Cerebellar nuclear complex (tissue), 1 donor: ENCODE measurements at places on chromosomes 4 and X.

DNA sequence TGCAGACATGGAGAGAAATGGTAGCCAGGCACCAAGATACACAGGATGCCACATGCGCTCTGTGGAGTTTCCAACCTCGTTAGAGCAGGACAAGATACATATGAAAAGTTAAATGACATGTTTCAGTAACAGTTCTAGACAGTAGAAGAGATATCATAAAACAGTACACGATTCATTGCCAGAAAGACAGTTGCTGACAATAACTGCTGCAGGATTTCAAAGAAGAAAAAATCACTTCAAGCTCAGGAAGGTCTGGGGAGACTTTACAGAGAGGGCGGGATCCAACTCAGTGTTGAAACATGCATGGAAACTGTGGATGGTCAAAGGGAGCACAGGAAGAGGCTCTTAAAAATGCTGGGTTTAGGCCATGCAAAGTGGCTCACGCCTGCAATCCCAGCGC lies 31.0 kb downstream of the DCTD start:
- DNase-seq = no peak

DNA sequence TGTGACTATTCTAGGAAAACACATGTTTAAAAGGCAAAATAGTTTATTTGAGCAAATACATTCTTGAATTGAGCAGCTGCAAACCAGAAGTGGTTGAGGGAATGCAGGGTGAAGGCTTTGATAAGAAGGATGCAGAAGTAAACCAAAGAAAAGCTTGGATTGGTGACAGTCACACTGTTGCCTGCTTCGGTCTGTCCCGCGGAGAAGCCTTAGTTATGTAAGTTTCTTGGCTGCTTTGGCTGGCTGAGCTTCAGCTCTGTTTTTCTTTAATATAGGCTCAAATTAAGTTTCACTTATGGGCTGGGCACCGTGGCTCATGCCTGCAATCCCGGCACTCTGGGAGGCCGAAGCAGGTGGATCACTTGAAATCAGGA lies 67.6 kb downstream of the FAM53A start:
- DNase-seq = no peak

DNA sequence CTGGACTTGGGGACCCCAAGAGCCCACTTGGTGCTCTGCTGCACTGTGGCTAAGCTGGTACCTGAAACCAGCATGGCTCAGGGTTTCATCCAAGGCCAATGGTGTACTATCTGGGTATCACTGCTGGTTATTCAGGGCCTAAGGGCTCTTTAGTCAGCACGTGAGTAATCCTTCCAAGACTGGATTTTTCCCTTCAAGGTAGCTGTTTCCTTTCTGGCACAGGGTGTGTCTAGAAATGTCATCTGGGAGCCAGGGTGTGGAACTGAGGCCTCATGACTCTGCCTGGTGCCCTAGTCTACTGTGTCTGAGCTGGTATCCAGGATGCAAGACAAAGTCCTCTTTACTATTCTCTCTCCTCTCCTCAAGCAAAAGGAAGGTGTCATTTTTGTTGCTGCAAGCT lies 99.0 kb upstream of the QRFPR start:
- no peak for DNase-seq

DNA sequence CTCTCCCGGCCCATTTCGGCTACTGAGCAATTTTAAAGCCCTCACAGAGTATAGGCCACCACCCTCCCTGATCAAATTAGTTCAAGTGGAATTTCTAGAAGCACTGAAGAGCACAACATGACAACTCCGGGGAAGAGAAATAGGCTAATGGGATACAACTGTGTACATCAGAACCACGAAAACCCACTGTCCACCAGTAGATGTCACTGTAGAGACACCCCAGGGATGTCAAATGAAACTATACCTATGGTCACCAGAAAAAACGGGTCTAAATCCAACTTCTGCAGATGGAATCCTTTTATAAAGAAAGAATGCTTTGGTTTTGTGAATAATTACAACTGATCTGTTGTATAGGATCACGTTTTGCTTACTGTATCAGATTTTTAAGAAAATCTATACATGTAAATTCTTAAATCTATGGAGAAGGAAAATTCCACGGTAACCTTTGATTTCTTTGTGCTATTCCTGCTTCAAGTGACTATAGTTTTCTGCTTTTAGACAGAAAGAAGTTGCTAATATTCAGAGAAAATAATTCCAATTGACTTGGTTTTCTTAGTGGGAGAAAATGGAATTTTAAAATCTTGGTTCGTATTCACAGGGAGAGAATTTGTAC lies 29.5 kb upstream of the MAP3K15 start:
- no peak for DNase-seq

DNA sequence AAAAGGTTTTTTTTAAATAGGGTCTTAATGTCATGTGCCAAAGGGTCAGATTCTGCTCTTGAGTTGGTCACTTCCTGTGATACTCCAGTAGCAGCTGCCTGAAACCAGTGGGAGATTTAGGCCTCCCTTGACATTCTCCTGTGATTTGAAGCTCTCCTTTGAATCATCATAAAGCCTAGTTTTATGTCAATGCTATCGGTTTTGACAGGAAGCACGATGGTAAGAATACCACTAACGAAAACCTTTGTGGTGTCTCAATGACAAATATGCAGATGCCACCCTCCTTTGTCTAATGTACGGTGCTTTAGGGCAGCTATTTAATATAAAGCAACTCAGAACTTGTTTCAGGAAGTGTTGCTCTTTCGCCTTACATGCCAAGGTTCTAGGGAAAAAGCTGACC lies 44.2 kb downstream of the CCNI start:
- DNase-seq = no peak

DNA sequence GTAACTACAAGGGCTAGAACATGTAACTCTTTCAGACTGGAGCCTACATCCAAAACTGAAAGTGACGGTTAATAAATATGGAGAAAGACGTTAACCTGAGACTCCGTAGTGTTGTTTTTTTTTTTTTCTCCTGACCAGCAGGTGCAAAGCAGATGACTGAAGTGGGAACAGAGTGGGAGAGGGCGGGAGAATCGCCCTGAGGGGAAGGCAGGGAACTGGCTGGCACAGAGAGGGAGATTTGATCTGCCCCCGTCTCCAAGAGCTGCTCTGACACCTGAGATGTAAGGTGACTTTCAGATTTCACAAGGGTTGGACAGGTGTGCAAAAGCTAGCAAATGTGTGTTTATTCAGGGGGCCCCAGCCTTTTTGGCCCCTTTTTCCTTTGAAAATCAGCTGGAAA lies 180.2 kb downstream of the PALLD start:
- no peak for DNase-seq

DNA sequence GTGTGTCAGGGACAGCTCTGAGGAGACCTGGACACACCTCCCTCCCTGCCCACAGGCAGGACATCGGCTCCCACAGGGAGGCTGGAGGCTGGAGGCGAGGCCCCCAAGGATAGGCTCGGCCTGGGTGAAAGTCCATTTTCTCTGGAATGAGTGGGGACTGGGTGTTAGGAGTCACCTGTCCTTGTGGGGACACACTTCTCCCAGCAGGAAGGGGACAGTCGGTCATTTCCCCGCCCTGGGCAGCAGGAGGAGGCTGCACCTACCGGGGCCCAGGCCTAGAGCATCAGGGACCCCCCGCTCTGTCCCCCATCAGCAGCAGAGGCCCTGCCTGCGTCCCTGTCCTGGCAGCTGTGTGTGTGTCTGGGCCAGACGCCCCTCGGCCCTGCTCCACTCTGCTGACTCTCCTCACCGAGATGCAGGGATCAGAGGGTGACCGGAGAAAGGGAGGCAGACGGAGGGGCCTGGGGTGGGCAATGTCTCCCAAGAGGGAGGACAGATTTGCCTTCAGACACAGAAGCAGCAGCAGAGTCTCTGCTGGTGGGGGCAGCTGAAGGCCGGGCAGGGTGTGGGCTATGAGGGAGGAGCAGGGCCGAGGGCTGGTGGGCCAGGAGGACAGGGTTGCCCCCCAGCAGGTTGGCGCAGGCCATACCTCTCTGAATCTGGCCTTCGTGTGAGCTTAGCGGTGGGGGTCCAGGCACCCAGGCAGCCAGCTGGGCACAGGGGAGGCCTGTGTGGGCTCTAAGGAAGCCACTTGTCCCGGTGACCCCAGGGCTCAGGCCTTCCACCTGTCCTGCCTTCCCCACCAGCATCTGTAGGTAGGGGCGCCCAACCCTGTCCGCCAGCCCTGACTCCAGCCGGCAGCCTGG lies 125.7 kb upstream of the NKX1-1 start:
- no peak for DNase-seq

DNA sequence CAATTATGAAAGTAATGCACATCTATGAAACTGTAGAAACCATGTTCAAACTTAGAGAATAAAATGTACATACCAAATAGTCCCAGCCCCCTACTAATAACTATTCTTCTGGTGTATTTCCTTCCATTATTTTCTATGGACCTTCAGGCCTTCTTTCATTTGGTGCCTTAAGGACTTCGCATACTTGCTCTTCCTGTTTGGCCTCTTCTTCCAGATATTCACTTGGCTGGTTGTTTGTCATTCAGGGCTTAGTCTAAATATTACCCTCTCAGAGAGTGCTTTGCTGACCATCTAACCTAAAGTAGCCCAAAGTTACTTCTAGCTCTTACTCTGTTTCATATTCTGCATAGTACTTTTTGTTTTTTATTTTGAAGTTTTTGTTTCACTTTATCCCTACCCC lies 70.3 kb upstream of the ARMCX2 start:
- no peak for DNase-seq
